ENCODE measurements at places on chromosomes 7 and 10.
A peak's percentile ranks its signal among the peaks of the same experiment; 100 is the strongest.

DNA sequence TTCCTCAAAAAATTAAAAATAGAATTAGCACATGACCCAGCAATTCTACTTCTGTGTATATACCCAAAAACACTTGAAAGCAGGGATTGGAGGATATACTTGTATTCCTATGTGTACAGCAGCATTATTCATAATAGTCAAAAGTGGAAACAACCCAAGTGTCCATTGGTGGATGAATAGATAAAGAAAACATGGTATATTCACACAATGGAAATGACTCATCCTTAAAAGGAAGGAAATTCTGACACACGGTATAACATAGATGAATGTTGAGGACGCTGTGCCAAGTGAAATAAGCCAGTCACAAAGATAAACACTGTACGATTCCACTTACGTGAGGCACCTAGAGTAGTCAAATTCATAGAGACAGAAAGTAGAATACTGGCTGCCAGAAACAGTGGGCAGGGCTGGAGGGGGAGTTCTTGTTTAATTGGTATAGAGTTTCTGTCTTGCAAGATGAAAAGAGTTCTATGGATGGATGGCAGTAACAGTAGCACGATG lies 26.6 kb upstream of the KAT6B start:
- DNase-seq = peak; percentile 84

GRCh38 chr10:90318659-90319058 lies 539.2 kb downstream of the HTR7 start:
- DNase-seq = no peak

DNA sequence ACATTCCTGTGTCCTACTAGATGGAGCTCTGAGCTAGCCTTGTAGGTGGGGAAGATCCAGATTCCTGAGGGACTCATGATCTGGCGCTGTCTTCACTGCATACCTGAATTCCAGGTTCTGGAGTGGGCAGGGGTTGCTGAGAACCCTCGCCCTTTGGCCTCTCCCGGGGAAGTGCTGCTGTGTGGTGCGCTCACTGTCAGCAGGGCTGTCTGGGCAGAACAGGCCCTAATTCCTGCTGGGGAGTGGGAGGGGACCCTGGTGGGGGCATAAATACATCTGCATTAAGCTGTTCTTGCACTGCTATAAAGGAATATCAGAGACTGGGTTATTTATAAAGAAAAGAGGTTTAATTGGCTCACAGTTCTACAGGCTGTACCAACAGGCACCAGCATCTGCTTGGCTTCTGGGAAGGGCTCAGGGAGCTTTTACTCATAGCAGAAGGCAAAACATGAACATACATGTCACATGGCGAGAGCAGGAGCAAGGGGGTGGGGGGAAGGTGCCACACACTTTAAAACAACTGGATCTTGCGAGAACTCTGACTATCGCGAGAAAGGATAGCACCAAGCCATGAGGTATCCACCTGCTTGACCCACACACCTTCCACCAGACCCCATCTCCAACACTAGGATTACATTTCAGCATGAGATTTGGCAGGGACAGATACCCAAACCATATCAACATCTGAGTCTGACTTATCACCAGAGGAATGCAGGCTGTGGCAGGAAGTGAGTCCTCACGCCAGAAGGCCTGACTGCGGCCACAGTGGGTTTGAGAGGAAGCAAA lies 115.0 kb downstream of the ADCY1 start:
- DNase-seq = peak; percentile 82

GRCh38 chr10:76428551-76429367 lies 997.3 kb downstream of the LRMDA start:
- DNase-seq = peak; percentile 98

DNA sequence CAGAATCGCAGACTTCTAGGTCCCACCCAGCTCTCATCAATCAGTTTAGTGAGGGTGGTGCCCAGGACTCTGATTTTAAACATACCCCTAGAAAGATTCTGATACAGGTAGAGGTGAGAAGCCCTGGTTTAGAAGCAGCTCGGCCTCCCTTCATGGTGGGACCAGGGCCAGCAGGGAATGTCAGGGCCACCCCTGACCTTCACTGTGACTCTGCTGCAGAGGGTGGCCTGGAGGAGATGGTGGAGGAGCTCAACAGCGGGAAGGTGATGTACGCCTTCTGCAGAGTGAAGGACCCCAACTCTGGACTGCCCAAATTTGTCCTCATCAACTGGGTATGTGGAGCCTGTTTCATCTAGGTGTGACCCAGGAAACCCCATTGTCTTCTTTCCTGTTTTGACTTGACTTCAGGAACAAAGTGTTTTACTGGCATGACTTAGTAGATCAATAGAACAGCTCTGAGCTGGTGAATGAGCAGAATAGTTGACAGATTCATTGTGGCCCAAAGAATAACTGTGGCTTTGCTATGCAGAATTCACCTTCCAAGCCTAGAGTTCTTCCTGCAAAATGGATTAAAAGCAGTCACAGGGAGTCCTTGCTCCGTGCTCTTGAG lies 7.2 kb downstream of the DBNL start:
- DNase-seq = no peak

- DNase-seq = no peak
Observed at GRCh38 chr7:120274482-120274881, 1.5 kb downstream of the KCND2 start.
